ENCODE measurements at places on chromosomes 3 and 15. TPM values are rescaled to one million over a fixed set of nuclear protein-coding genes. Genes with fewer than 3 reads are reported as not detected.

DNA sequence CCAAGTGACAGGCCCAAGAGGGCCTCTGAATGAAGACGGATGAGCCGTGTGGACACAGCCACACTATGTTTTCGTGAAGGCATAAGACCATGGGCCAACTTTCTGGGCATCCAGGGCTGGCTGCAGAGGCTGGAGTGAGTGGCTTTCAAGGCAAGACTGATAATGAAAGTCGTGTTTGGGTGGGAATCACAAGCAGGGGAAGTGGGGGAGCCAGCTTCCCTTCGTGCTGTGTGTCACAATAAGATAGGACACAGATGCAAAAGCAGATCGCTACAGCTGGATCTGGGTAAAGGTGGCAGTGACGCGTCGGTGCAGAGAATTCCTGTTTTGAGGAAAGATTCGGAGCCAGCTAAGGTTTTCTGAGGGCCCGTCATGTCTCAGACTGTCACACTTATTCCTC is 309.8 kb upstream of the CTDSPL start:
- DNase-seq = no peak

The IL12A gene
- 0.53 TPM for total RNA-seq

The CHRFAM7A gene
- total RNA-seq = 4.7 TPM

DNA sequence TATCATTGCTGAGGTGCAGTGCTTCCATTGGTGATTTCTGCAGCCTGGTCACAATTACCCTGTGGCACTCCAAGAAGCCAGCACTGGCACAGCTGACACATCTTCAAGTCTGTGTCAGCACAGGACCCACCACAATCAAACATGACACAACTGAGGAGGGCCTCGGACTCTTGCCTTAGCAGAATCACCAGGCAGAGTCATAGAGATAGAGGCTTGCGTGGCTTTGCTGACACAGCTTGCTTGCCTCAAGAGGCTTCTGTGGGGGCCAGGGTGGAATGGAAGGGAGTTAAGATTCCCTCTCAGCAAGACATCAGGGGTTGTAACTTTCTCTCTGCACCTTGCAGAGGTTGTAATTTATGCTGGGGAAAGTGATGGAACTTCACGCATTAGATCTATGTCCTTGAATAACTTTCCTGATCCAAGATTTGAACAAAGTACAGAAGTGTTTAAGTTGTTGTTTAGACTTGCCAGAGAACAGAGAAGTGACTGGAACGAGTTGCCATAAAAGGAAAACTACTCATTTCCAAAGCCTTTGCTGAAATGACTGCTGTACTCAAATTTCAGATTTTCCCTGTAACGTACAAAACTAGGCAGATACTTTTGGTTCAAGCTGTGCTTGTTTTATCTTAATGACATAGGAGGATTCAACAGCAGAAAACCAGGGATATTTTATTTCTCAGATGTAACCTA is 170.7 kb downstream of the DIPK2A start:
- DNase-seq = no peak

The CCDC32 gene
- 31.3 TPM for total RNA-seq

The TMEM158 gene
- total RNA-seq = 6.5 TPM

The ROBO2 gene
- 1.6 TPM for total RNA-seq

GRCh38 chr3:131217296-131217741 is 164.3 kb upstream of the NUDT16 start:
- no peak for DNase-seq

The UNC13C gene
- total RNA-seq = 0.04 TPM

Data from sciatic nerve (tissue), 2 donors.